Esophagus mucosa (tissue), 1 donor: ENCODE measurements at places on chromosomes 2 and 18.

GRCh38 chr18:71189581-71189980 lies 900.7 kb downstream of the SOCS6 start:
- no peak for ATAC-seq

- ATAC-seq: peak; percentile 94
These were observed 64.9 kb upstream of the OTOS start for GRCh38 chr2:240205348-240205747.

- ATAC-seq: peak; percentile 53
These were observed 64.4 kb downstream of the IL1R2 start for GRCh38 chr2:102056079-102056581.

DNA sequence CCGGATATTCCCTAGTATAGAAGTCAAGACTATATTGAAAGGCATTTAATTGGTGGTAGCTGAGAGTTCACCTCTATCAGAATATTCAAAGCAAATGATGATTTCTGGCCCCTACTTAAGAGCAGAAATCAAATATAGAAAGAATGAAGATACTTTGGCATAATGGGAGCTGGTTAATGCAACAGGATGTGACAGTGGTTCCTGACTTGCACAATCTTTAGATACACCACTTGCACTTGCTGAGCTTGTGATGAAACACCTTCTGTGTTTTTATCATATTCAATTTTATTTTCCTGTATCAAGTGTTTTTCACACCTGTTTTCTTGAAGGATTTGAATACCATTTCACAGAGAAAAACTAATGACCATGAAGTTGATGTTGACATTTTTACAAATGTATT lies 124.1 kb upstream of the CDH19 start:
- no peak for ATAC-seq

- no peak for ATAC-seq
These were observed 745.0 kb downstream of the CBLN2 start for GRCh38 chr18:71798986-71799673.

GRCh38 chr2:118838741-118839455 lies 8.6 kb downstream of the EN1 start:
- no peak for ATAC-seq

GRCh38 chr2:232061265-232061664 lies 99.8 kb downstream of the DIS3L2 start:
- peak; percentile 55 for ATAC-seq

GRCh38 chr2:85951351-85952067 lies 62.7 kb upstream of the ST3GAL5 start:
- ATAC-seq: no peak

- no peak for ATAC-seq
These were observed 238.5 kb downstream of the GALR1 start for GRCh38 chr18:77487951-77488740.

- ATAC-seq: no peak
These were observed 151.0 kb upstream of the L3MBTL4 start for GRCh38 chr18:6565815-6566081.
